Heart left ventricle (tissue), 16 donors: ENCODE measurements at places on chromosomes 5 and 9. TPM values are rescaled to one million over a fixed set of nuclear protein-coding genes. Genes with fewer than 3 reads are reported as not detected.

DNA sequence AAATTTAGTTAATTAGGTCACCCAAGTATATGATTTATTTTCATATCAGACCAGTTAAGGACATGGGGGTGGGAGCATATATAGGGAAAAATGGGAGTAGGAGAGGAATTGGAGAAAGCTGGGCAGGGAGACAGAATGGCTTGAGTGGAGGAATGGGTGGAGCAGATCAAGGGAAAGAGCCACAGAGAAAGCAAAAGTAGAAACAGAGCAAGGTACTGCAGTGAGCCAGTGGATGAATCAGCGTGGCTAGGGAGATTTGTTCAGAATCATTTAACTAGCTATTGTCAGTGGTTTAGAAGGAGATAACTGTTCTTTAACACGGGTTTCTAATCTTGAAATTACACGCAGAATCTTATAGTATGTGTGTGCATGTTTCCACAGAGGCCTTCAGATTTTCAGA, 37.4 kb downstream of the SNX24 start:
- no peak for DNase-seq

GRCh38 chr5:124252747-124253146, 493.7 kb downstream of the ZNF608 start:
- DNase-seq: no peak

DNA sequence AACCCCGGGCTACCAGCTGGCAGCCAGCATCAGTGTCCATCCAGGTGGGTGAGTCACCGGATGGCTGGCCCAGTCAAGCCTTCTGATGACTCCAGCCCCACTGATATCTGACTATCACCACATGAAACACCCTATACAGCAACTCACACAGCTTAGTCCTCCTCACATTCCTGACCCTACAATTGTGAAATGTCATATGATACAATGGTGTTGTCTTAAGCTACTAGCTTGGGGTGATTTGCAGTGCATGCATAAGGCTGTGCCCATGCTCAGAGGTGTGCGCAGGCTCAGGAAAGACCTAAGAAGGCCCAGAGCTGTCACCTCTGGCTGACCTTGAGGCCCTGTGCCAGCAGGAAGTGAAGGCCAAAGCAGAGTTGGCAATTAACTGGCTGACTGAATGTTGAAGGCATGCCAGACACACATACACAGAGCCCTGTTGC, 21.5 kb upstream of the SEMA4D start:
- DNase-seq: no peak

DNA sequence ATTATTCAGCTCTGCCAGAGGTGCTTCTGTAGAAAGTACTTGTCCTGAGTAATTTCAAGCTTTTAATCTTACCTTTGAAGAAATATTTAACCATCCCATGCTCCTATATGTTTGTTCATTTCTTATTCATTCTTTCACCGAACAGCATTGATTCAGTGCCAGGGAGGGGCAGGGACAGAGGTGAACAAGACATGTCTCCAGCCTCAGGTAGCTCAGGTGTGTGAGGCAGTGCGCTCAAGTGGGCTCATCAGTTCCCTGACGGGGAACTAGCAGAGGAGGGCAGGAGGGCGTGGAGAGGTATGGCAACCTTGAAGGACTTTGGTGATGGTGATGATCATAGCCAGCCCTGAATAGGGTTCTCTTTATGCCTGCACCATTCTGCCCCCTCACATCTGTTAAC, 25.9 kb downstream of the ERGIC1 start:
- no peak for DNase-seq

- DNase-seq: no peak
Observed at GRCh38 chr5:142944140-142944539, 174.0 kb downstream of the ARHGAP26 start.

- no peak for DNase-seq
Observed at GRCh38 chr5:173477345-173478040, 139.0 kb downstream of the BOD1 start.

DNA sequence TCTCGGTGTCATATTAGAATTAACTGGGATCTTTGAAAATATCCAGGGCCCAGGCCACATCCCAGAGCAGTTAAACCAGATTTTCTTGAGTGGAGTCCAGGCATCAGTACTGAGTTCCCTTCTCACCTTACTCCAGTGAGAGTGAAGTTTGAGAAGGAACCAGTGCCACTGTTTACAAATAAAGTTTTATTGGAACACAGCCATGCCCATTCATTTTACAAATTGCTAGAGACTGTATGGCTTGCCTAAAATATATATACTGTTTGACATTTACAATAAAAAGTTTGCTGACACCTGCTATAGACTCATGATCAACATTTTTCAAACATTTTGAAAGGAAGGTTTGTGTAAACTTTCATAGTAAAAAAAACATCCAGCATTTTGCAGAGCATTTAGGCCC, 63.7 kb upstream of the DMRT3 start:
- DNase-seq: no peak

DNA sequence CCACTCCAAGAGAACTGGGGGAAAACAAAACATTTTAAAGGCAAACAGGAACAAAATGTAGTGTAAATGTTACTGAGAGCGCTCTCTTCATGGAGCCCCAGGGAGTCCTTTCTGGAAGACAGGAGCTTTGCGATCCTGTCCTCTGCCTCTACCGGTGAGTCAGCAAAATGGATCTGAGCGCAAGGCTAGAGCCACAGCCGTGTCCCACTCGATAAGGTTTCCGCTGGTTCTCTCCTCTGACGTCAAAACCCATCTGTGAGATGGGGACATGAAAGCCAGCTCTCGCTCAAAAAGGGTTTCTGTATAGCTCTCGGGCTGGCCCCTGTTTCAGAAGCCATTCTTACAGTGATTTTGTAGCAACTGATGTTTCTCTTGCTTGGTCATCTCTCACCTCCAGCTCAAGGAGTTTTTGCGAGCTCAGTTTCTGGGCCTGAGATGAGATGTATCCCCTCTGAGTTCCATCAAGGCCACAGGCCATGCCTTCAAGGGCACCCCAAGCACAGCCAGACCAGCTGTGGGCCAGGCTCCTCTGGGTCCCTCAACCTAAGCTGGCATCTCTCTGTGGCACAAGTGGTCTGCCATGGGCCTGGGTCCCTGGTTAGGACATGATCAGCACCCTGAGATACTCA, 101.6 kb downstream of the FSTL4 start:
- no peak for DNase-seq

- DNase-seq: no peak
Observed at GRCh38 chr9:94480205-94480604, 74.7 kb upstream of the PCAT7 start.

GRCh38 chr9:131714161-131714646, 25.7 kb downstream of the RAPGEF1 start:
- peak; percentile 69 for DNase-seq

DNA sequence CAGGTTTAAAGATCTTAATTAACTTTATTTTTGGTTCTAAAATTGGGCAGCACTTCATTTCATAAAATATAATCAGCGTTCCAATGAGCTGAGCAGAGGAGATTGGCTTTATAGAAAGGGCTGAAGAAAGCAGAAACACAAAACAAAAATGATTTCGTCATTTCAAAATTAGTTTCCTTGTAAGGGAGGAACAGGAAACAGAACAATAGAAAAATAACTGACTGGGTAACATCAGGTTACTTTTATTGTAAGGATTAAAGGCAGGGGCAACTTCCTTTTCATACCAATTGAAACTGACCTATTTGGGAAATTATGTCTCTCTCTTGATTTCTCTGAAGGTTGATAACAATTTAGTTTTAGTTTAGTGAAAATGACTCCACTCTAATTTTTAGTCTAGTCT, 157.1 kb downstream of the ATP10B start:
- DNase-seq: no peak

DNA sequence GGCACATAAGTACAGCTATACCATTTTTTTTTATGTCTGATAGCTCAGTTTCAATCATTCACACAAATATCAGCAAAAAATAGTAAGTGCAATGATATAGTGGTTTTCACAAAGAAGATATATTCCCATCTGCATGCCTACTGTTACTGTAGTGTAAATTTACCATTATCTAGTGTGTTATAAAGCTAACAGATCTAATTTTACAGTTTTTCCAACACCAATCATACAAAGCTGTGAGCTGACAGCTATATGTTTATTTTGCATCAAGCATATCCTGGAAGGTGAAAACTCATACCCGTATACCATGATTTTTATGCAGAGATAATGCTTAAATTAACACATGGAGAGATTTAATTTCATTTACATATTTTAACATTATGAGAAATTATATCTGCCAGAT, 89.9 kb upstream of the HAPLN1 start:
- DNase-seq: no peak

- DNase-seq: no peak
Observed at GRCh38 chr9:36862206-36863145, 171.6 kb downstream of the PAX5 start.

TNFSF15 gene
- not detected for polyA plus RNA-seq

SMIM3 gene
- polyA plus RNA-seq: 16.0 TPM

KCNMB1 gene
- polyA plus RNA-seq: 1.2 TPM

CBY3 gene
- not detected for polyA plus RNA-seq

FBLL1 gene
- 0.11 TPM for polyA plus RNA-seq

WWC1 gene
- polyA plus RNA-seq: 0.23 TPM

ADRB2 gene
- polyA plus RNA-seq: 4.4 TPM

SLC6A7 gene
- not detected for polyA plus RNA-seq
